Nephron progenitor cell (in vitro differentiated cells): ENCODE measurements at places on chromosomes 13 and 19.

DNA sequence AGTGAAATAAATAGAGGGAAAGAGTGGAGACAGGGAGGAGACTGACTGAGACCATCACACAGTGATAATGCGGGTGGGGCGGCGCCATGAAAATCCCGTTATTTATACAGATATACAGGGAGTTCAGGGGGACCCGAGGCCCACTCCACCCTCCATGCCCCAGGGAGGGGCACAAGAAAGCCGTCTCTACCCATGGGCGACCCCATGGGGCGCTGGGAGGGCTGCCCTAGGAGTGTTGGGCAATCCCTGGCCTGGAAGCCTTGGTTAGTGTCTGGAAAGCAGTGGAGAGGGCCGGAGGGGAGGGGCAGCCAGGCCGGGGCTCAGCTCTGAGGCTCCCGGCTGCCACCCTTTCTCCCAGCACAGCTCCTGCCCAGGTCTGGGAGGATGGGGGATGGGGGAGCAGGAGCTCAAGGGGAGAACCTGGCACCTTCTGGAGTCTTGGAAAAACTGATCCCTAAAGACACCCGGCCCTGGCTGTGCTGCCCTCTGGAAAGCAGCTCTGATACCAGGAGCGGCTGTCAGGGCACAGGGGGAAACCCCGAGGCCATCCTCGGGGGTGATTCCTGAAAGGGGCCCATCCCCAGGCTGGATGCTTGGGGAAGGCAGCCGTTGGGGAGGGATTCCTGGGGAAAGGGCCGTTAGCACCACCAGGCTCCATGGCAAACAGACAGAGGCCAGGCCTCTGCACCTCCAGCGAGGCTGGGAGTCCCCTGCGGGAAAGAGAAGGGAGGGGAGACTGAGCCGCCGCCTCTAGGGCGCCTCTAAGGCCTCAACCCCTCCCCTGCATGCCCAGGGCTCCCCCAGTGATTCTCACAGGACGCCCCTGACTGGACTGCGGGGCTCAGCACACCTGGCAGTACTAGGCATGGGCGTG lies 3.0 kb upstream of the PRKD2 start:
- no peak for DNase-seq

- DNase-seq = peak; percentile 64
Observed at GRCh38 chr13:60627071-60627686, 230.2 kb downstream of the TDRD3 start.

GRCh38 chr13:46173656-46174055 lies 8.3 kb downstream of the LCP1 start:
- DNase-seq = no peak

- no peak for DNase-seq
Observed at GRCh38 chr13:74168263-74168675, 34.1 kb upstream of the KLF12 start.
